ENCODE measurements at places on chromosomes 12 and 14.

- DNase-seq = no peak
Observed at GRCh38 chr12:33486058-33486457, 46.4 kb upstream of the SYT10 start.

DNA sequence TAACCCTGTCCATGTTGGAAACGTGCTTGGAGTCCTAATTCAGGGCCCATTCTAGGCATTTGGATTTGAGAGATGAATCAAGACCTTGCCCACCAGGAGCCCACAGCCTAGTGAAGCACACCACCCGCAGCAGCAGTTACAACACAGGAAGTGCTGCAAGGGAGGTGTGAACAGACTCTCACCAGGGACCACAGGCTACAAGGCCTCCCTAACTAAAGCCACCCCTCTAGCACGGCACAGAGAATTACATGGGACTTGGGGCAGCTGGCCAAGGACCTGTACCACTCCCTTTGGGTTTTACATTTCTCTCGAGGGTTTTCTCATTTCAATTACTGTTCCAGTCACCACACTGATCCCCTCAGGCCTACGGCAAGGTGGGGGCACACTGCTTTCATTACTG, 49.5 kb upstream of the FOXN3 start:
- DNase-seq = no peak

- DNase-seq = no peak
Observed at GRCh38 chr12:56988207-56988739, 18.1 kb downstream of the ZBTB39 start.

DNA sequence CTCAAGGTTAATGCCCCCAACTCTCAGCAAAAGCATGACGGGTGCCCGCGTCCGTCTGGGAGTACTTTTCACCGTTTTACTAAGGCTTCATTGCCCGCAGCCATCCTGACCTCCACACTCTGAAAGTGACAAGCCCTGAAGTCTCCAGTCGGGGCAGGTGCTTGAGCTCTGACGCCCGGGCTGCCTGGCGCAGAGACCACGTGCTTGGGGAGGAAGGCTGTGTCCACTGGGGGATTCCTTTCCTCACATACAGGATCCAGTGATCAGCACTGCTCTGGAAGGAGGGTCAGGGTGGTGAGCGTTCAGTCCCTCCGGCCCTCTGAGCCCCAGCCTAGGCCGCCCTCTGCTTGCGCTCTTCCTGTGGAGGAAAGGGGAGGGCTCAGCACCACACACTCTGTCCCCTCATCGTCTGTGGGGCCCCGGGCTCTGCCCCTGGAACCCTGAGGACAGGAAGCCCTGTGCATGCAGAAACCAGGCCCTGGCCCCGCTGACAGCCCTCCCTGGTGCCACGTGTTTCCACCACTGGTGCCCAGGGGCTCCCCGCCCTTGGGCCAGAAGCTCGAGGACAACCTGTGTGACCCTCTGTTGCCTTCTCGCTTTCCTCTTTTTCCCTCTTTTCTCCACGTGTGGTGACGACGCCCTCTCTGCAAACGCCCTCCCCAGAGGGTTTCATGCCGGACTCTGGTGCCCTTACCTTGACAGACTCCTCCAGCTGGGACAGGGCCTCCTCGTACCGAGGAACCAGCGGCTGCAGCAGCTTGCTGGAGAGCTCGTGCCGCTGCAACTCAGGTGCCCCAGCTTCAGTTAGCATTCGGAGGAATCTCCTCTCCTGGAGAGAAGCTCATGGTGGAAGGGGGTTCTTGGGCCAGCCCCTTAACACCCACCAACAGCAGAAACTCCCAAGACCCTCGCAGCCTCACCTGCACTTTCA, 4.9 kb downstream of the DDX51 start:
- DNase-seq = no peak

DNA sequence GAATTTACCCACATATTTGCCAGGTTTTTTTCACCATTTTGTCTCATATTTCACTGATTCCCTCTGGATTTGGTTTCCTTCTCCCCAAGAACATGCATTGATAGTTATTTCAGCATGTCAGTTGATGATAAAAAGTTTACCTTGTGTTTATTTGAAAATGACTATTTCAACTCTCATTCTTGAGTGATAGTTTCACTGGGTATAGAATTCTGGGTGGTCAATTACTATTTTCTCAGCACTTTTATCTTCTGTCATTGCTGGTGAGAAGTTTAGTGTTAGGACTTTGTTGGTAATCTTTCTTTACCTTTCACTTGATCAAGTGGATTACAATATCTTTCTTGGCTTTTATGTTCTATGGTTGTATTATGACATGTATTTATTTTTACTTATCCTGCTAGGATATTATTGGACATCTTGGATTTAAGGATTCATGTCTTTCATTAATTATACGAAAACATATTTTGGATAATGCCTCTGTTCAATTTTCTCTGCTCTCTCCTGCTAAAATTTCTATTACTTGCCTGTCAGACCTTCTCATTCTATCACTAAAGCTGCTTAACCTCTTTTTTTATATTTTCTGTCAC, 338.6 kb downstream of the MED13L start:
- no peak for DNase-seq

DNA sequence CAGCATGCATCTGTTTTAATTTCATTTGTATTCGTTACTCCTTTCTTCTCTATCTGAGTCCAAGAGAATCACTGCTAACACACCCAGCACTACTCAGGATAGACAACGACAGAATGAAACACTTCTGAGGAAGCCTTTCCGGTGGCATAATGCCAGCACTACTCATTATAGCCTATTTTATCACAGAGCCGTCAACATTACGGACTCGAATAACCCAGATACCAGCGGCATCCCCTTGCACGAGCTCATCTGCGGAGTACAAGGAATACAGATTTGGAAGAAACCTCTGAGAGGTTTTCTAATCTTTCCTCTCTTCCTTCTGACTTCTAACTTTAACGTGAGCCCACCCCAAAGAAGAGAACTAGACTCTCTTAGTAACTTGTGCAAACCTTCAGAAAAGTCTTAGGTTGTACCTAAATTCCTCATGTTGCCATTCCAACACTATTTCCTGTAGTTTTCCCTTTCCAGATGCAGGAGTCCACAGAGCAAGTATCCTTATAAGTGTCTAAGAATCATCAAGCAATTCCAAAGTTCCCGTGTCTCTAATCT, 248.1 kb downstream of the APAF1 start:
- no peak for DNase-seq

GRCh38 chr12:84825149-84825548, 87.5 kb downstream of the SLC6A15 start:
- no peak for DNase-seq

GRCh38 chr14:29724991-29725390, 202.7 kb downstream of the PRKD1 start:
- DNase-seq = no peak

DNA sequence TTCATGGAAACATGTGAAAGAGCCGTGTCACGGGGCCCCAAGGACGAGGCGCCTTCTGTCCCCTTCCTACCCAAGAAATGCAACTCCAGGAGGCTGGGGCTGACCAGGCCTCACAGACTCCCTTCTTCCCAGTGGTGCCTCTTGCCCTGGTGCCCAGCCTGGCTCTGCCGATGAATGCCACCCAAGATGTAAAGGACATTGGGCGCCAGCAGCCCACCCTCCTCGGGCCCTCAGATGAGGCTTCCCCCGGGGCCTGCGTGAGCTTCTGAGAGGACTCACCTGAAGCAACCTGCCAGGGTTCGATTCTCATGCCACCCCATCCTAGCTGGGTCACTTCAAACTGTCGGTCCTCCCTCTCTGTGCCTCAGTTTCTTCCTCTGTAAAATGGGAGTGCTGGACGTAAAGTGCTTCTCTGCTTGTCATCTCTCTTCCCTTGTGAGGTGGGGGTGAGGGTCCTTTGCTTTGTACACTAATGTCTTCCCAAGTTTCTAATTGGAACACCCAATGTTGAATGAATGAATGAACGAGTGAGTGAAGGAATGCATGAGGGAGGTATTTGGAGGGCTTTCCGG, 10.8 kb downstream of the FAM222A start:
- no peak for DNase-seq

GRCh38 chr12:78085542-78086182, 255.0 kb downstream of the NAV3 start:
- DNase-seq = no peak

DNA sequence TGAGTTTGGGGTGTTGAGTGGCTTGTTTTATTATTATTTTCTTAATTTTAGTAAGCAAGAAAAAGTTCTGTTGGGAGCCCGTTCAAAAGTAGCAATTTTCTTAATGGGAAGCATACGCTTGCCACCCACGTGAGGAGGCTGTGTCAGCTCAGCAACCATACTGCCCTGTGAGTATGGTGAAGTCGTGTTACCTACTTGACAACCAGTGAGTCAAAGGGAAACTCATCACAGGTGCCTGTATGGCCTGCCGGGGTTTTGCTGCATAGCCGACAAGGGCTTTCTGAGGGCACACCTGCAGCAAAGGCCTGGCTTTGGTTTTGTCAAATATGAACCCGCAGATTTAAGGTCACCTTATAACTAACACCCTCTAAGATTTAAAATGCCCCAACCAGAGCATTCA, 31.1 kb downstream of the PITPNM2 start:
- peak; percentile 5 for DNase-seq

GRCh38 chr14:59831121-59831730, 39.4 kb downstream of the RTN1 start:
- DNase-seq = no peak

- DNase-seq = no peak
Observed at GRCh38 chr12:44873898-44874297, 2.2 kb downstream of the NELL2 start.

DNA sequence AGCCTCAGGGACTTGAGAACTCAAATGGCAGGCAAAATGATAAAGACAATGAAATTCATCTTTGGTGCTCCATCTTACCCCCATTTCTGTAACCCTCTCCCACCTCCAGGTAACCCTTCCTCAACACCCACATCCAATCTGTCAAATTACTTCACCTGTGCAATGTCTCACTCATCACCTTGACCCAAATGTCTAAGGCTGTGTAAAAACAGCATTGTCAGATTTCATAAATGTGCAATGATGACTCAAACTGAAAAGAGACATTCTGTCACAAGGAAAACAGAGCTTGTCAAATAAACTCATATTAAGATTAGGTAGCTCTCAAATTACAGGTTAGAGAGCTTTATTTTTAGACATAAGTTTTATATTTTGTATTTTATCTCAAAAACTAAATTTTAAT, 19.9 kb upstream of the COCH start:
- no peak for DNase-seq

GRCh38 chr12:16347391-16348298, at the start of gene MGST1:
MGST1 (plus strand) TSS chr12:16347645; CDS start chr12:16354253, 6,608 bp downstream.
- no peak for DNase-seq

- no peak for DNase-seq
Observed at GRCh38 chr14:65959563-65960024, 526.6 kb upstream of the CCDC196 start.

GRCh38 chr12:82529101-82529500, 157.6 kb upstream of the TMTC2 start:
- no peak for DNase-seq

DNA sequence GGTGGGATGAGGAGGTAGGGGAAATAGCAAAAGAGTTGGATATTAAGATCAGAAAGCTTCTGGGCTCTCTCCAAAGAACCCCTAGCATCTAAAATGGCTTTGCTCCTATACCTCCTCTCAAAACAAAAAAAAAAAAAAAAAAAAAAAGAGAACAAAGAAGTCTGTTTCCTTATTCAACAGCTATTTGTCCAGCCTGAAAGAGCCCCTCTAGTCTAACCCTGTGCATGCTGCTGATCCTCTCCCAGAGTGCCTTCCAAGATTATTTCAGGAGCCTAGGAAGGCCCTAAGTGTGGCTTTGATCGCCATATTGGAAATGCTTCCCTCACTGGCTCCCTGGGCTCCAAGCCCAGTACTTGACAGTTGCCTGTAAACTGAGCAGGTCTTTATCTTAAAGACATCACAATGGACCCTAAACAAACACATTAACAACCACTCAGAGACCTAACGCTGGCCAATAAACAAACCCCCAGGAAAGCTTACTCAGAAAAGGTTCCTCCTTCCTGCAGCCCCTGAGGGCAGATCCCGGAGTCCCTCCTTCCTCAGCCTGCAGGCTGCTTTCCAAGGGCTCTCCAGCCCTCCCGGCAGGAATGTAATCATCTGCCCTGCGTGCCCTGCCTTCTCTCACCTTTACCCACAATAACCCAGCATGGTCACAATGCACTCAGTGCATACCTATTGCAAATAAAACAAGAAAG, 17.4 kb upstream of the COL2A1 start:
- DNase-seq = no peak

- DNase-seq = no peak
Observed at GRCh38 chr12:96500693-96501092, 11.3 kb downstream of the CFAP54 start.

GRCh38 chr12:18696971-18697602, 40.7 kb downstream of the PLCZ1 start:
- no peak for DNase-seq

GRCh38 chr14:22977684-22978486, 4.5 kb downstream of the AJUBA start:
- DNase-seq = no peak

- no peak for DNase-seq
Observed at GRCh38 chr12:14853961-14854360, 10.6 kb upstream of the ART4 start.

DNA sequence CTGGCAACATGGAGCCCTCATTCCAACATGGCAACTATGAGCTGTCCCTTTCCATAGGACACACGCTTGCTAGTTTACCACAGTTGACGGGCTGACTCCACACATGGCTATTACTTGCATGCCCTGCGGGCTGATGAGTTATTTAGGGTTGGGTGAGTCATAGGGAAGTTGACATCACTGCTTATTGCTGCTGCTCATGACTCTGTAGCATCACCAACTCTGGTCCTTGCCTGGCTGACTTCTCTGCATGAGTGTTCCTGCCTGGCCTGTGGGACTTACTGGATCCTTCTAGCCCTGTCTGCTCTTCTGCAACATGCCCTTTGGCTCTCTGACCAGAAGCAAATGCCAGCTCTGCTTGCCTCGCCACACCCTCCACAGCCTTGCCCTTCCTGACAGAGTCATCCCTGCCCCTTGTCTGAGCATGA, 199.5 kb downstream of the ANO6 start:
- DNase-seq = no peak

- no peak for DNase-seq
Observed at GRCh38 chr12:12450043-12450471, 93.2 kb downstream of the BORCS5 start.

DNA sequence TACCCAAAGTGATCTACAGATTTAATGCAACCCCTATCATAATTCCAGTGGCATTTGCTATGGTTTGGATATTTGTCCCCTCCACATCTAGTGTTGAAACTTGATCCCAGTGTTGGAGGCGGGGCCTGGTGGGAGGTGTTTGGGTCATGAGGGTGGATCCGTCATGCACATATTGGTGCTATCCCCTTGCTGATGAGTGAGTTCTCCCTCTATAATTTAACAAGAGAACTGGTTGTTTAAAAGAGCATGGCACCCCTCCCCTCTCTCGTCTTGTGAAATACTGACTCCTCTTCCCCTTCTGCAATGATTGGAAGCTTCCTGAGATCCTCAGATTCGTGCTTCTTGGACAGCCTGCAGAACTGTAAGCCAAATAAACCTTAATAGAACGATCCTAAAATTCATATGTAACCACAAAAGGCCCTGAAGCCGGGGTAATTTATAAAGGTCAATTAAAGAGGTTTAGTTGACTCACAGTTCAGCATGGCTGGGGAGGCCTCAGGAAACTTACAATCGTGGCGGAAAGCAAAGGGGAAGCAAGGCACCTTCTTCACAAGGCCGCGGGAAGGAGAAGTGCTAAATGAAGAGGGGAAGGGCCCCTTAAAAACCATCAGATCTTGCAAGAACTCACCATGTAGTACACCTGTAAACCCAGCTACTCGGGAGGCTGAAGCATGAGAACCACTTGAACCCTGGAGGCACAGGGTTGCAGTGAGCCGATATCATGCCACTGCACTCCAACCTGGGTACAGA, 41.2 kb downstream of the SLC39A9 start:
- no peak for DNase-seq

GRCh38 chr14:59190372-59190771, 1.9 kb downstream of the DAAM1 start:
- DNase-seq = no peak

- DNase-seq = peak; percentile 13
Observed at GRCh38 chr12:59403259-59403932, 192.4 kb upstream of the SLC16A7 start.

Measured in naive thymus-derived CD4-positive, alpha-beta T cell (primary cell).